ENCODE measurements at places on chromosomes 2 and 18.
A peak's percentile ranks its signal among the peaks of the same experiment; 100 is the strongest.

DNA sequence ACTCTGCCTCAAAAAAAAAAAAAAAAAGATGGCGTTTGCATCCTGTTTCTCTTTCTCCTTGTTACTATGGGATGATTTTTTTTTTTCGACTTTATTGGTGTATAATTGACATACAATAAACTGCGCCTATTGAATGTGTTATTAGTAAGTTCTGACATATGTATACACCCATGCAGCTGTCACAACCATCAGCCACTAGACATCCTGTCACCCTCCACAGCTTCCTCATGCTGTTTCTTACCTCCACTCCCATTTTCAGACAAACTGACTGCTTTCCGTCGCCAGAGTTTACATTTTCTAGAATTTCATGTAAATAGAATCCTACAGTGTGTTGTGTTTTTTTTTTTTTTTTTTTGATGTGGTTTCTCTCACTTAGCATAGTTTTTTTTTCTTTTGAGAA, 27.9 kb downstream of the RRM2 start:
- no peak for DNase-seq

DNA sequence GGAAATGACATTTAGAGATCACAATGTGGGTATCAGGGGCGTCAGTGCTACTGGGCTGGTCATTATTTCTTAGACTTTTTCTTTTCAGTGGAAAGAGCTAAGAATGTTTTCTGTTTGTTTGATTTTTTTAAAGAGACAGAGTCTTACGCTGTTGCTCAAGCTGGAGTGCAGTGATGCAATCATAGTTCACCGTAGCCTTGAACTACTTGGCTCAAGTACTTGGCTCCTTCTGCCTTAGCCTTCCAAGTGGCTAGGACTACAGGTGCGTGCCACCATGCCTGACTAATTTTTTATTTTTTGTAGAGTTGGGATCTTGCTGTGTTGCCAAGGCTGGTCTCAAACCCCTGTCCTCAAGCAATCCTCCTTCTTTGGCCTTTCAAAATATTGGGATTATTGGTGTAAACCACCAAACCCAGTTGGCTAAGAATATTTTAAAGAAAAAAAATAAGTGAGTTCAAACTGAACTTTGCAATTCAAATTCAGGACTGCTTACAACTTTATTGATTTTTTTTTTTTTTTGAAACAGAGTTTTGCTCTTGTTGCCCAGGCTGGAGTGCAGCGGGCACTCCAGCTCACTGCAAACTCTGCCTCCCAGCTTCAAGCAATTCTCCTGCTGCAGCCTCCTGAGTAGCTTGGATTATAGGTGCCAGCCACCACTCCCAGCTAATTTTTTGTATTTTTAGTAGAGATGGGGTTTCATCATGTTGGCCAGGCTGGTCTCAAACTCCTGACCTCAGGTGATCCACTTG, 154.2 kb downstream of the MIB1 start:
- DNase-seq, result no peak

DNA sequence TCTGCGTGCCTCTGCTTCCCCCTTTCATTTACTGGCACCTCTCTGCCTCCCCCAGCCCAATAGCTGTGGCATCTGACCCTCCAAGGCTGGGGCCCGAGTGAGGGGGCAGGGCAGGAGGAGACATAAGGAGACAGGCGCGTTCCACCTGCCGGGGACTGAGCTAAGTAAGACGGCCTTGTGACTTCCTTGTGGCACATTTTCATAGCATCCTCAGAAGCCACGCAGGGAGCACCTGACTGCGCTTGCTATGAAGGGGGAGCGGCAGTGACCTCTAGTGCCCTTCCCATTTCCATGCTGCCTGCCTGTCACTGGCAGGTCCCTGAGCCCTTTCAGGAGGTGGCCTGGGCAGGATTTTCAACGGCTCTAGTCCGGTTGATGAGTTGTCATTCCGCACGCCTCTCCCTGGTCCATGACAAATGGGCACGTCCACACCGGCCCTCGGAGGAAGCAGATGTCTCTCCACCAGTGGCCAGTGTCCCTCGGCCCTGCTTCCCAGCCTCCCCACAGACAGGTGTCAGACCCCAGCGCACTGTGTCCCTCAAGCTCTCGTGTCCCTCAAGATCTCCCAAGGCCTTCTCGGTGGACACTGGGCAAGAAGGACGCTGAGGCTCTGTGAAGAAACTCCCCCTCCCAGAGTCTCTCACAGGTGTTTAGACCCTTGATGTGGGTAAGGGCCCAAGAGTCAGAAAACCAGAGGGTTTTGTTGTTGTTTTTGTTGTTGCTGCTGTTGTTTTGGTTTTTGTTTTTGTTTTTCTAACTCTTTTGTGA, 42.7 kb downstream of the CYP26B1 start:
- no peak for DNase-seq

DNA sequence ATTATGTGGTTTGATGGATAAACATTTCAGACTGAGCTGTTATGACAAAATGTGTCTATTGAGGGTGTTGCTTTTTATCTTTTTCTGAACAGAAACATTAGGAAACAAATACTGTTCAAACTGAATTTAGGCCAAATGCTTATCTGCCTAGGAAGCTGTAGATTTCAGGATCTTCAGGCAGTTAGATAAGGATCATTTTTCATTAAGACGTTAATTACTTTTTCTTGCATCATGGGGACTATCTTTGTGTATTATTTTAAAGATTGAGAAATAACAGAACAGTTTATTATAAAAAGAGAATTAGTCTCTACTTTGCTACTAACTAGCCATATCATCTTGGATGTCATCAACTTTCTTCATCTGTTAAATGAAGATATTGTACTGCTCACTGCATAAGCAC, 107.5 kb downstream of the TTC27 start:
- DNase-seq, result no peak

GRCh38 chr2:201158111-201158929, 24.6 kb upstream of the CASP10 start:
- peak; percentile 80 for DNase-seq

DNA sequence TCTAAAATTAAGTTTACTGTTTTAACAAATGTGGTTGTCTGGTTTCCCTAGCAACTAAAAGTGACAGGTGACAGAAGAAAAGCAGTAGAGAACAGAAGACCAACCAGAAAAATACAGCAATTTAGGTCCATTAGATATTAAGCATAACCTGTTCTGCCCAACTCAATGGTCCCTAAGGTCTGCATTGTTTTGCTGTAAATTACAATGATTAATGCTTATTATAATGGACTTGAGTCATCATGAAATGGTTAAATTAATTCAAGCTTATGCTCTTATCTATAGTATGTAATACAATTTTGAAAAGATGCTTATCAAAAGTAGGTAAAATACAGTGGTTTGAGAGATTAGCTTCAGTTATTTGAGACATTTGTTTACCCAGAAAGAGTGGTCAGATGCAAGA, 378.0 kb downstream of the GRB14 start:
- DNase-seq, result no peak

GRCh38 chr2:44713170-44713569, 228.3 kb upstream of the SIX3 start:
- no peak for DNase-seq

DNA sequence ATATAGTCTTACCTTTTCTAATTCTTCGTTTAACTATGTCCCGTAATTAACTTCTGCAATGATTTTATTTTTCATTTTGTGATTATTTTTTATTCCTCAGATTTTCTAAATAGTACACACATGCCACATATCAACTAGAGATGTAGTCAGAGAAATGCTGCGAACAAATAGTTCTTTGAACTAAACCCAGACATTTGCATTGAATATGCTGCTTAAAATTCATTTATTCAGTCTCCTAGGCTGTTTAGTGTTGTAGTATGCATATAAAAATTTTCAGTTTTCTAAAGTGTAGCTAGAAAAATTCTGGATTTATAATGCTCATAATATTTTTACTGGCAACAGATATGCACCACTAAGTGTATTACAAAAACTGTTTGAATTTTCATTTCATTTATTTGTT, 68.9 kb upstream of the SLC38A11 start:
- DNase-seq, result no peak

GRCh38 chr18:50092245-50092805, 102.6 kb downstream of the MYO5B start:
- no peak for DNase-seq

GRCh38 chr2:20538308-20539132, 91.6 kb downstream of the RHOB start:
- no peak for DNase-seq

DNA sequence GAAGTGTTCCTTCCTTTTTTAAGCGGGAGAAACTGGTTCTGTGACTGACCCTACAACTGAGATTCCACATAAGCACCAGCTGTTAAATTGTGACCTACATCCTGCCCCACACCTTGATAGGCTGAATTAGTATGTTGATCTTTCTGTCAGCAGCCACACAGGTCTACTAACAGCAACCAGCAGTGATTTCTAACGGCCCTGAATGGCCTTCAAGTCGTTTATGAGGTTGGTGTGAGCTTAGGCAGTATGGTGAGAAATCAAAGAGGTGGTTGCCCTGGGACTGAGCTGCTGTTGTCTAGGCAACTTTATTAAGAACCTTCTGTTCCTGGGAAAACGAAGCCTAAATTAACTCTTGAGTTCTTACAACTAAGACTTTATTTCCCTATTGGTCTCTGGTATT, 197.2 kb upstream of the FSHR start:
- no peak for DNase-seq

DNA sequence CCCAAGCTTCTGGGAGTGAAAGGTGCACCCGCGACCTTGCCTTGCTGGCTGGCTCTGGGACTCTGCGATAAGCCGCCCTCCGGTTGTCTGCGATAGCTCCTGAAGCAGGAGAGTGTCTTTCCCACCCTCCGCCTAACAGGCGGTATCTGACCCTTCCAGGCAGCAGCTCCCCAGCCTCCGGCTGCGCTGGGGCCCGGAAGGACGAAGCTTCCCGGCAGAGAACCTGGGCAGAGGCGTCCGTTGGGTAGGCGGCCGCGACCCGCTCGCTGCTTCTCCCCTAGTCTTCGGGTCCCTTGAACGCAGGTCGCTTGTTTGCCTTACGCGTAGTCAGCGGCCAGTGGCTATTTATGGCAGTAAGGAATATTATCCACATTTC, 446 bp upstream of the RHBDD1 start:
- DNase-seq, result no peak

All from upper lobe of right lung (tissue), 1 donor.